Lower lobe of right lung (tissue), 2 donors: ENCODE measurements at places on chromosomes 6 and 20. TPM values are rescaled to one million over a fixed set of nuclear protein-coding genes. Genes with fewer than 3 reads are reported as not detected.
A peak's percentile ranks its signal among the peaks of the same experiment; 100 is the strongest.

- no peak overlapping the region for H3K27ac ChIP-seq
- no peak overlapping the region for H3K4me3 ChIP-seq
- no peak for DNase-seq
- H3K4me1 ChIP-seq: peaks cover 57% of the 10 kb centered on the region
Measured at GRCh38 chr6:163461696-163462095, 47.2 kb downstream of the QKI start.

GRCh38 chr6:28001751-28002150, 44.7 kb downstream of the OR2B6 start:
- H3K4me3 ChIP-seq: no peak overlapping the region
- H3K27ac ChIP-seq: no peak overlapping the region
- H3K27me3 ChIP-seq: peaks cover 6% of the 10 kb centered on the region
- DNase-seq: no peak
- H3K36me3 ChIP-seq: no peaks in the 10 kb centered on the region

DNA sequence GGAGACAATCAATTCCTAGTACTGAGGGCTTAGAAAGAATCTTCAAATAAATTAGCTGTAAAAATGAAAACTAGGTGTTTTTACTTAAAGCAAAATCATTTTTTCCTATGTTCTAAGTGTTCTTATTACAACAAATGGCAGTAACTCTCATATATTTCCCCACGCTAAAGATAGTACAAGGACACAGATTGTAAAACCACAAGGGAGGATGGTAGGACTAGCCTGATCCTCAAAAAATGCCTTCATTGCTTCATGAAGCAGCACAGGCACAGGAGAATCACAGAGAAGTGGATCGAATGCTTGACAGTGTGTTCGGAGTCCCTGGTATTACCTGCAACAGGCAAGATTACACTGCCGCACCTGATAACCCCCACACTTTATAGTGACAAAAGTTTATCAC, 58.5 kb downstream of the SAMD3 start:
- H3K27me3 ChIP-seq: no peaks in the 10 kb centered on the region
- no peaks in the 10 kb centered on the region for H3K36me3 ChIP-seq
- H3K4me3 ChIP-seq: no peak overlapping the region
- H3K27ac ChIP-seq: no peak overlapping the region
- no peaks in the 10 kb centered on the region for H3K4me1 ChIP-seq
- DNase-seq: no peak

GRCh38 chr6:121521164-121521555, 85.7 kb downstream of the GJA1 start:
- peaks cover 25% of the 10 kb centered on the region for H3K4me1 ChIP-seq
- H3K36me3 ChIP-seq: no peaks in the 10 kb centered on the region
- no peak overlapping the region for H3K4me3 ChIP-seq

Gene PGM3
- total RNA-seq: 34.9 TPM

Gene ADTRP
- 42.5 TPM for total RNA-seq

Gene GDAP1L1
- total RNA-seq: not detected

DNA sequence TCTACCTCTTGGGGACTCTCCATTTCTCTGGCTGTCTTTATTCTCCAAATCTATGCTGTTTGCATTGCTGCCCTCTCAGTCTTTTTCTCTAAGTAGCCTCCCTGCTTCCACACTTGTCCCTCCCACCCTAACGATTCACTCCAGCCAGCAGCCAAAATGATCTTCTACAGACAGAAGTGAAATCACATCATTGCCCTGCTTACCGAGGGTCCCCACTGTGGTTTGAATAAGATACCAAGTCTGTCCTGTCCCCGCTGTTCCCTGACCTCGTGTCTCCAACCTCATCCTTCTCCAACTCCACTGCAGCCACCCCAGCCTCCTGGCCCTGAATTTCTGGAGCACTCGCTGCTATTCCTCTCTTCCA, 11.5 kb upstream of the OCSTAMP start:
- H3K4me1 ChIP-seq: peaks cover 7% of the 10 kb centered on the region
- H3K27me3 ChIP-seq: peaks cover 11% of the 10 kb centered on the region
- H3K36me3 ChIP-seq: no peaks in the 10 kb centered on the region
- DNase-seq: no peak
- no peak overlapping the region for H3K27ac ChIP-seq
- peak overlapping the region; percentile 34 for H3K4me3 ChIP-seq

Gene HLA-DMB
- total RNA-seq: 208 TPM

DNA sequence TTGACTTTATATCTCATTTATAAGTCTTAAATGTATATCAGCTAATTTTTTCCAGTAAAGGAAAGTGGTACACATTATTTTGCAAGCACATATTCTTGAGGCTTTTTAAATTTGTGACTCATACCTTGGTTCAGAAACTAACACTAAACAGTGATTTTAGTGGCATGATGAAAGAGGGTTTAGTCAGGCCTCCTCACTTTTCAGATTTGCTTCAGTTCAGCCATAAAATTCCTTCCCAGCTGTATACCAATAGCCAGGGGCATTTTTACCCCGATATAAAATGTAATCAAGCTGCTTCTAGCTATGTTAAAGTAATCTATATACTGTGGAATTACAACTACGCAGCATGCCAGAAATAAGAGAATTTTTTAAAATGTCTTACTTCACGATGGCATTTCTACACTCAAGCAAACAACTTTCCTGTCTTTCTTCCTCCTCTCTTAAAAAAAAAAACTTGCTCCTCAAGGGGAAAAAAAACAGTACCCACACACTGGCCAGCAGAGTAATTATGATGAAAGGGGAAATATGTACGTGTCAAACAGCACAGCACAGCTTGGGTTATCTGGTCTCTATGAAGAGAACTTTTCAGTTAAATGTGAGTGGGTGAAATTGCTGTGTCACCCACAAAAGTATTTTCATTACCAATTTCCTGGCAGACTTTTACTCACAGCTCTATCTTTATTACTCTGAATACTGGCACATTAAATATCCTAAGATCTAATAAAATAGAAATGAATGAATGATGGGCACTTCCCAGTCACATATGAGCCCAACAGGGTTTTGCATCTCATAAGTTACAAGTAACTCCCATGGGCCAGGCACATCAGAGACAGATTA, 244.8 kb upstream of the TENT5A start:
- H3K27ac ChIP-seq: no peak overlapping the region
- H3K4me3 ChIP-seq: no peak overlapping the region
- DNase-seq: no peak
- no peaks in the 10 kb centered on the region for H3K36me3 ChIP-seq
- H3K4me1 ChIP-seq: no peaks in the 10 kb centered on the region
- no peaks in the 10 kb centered on the region for H3K27me3 ChIP-seq

DNA sequence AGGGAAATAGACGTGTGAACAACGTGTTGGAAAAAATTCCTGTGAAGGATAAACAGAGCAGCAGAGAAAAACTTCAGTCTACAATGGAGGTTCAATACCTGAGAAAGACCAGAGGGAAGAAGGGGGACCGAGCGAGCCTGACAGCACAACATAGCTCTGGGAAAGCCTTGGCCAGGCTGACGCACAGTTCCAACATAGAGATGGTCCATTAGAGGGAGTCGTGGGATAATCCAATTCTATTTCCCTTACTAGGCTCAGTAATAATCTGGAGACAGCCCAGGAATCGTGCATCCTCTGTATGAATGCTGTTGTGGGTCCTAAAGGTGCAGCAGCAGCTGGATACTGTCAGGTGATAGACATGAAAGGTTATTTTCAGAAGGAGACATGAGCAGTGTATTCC, 370.8 kb upstream of the BTBD3 start:
- no peaks in the 10 kb centered on the region for H3K36me3 ChIP-seq
- DNase-seq: no peak
- no peaks in the 10 kb centered on the region for H3K27me3 ChIP-seq
- H3K27ac ChIP-seq: no peak overlapping the region

- H3K36me3 ChIP-seq: peaks cover 11% of the 10 kb centered on the region
- H3K27ac ChIP-seq: no peak overlapping the region
- H3K27me3 ChIP-seq: no peaks in the 10 kb centered on the region
- H3K4me1 ChIP-seq: peaks cover 63% of the 10 kb centered on the region
- DNase-seq: no peak
Measured at GRCh38 chr20:49985157-49985556, 2.4 kb downstream of the SNAI1 start.

GRCh38 chr6:164532198-164533044, 777.0 kb downstream of the C6orf118 start:
- no peaks in the 10 kb centered on the region for H3K36me3 ChIP-seq
- H3K27ac ChIP-seq: no peak overlapping the region
- no peak for DNase-seq
- no peak overlapping the region for H3K4me3 ChIP-seq

DNA sequence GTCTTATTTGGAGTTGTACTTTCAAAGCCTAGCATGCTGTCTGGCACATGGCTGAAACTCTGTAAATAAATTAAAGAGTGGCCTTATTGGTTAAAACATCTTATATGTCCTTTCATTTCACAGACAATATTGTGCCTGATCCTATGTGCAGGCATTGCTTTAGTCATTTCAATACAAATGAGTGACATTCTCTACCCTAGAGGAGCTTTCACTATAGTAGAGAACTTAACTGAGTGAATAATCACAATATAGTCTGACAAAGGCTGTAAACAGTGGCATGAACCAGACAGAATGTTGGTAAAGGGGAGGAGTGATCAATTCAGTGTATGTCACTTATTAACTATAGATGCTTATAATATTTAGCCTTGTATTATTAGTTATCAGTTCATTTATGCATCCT, 481.8 kb downstream of the TFAP2B start:
- H3K27ac ChIP-seq: no peak overlapping the region
- no peak overlapping the region for H3K4me3 ChIP-seq
- DNase-seq: no peak
- H3K4me1 ChIP-seq: no peaks in the 10 kb centered on the region

Gene HLA-DQB1
- 132 TPM for total RNA-seq

Gene TRIM40
- not detected for total RNA-seq

DNA sequence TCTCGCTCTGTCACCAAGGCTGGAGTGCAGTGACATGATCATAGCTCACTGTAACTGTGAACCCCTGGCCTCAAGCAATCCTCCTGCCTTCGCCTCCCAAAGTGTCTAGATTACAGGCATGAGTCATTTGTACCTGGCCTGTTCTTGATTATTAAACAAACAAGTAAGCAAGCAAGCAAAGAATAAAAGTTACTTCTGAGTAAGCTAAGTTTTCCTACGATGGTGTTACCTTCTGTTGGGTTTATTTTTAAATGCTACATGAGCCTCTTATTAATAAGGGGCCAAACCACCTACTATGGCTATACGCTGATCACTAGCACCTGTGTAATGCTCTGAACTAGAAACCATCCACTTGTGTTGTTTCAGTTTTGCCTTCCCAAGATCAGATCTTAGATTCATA, 50.8 kb downstream of the IL22RA2 start:
- no peaks in the 10 kb centered on the region for H3K27me3 ChIP-seq
- H3K4me1 ChIP-seq: no peaks in the 10 kb centered on the region
- no peak overlapping the region for H3K4me3 ChIP-seq
- no peak for DNase-seq
- no peaks in the 10 kb centered on the region for H3K36me3 ChIP-seq
- H3K27ac ChIP-seq: no peak overlapping the region

DNA sequence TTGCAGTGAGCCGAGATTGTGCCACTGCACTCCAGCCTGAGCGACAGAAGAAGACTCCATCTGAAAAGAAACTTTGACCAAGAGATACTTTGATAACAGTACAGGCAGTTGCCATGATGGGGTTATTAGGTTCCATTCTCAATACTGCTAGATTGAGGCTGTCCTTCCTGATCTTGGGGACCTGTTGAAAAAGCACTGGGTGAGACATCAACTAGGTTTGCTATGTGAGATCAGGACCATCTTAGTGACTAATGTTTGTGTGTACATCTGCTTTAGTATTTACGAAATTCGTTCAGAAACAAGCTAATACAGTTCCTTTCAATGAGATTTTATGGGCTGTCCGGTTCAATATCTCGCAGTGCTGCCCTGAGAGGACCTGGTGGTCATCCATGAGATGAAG, 2.6 kb downstream of the DSE start:
- DNase-seq: no peak
- no peak overlapping the region for H3K4me3 ChIP-seq
- no peaks in the 10 kb centered on the region for H3K27me3 ChIP-seq
- no peak overlapping the region for H3K27ac ChIP-seq
- no peaks in the 10 kb centered on the region for H3K36me3 ChIP-seq

Gene TCP11
- total RNA-seq: not detected

Gene SCRT2
- not detected for total RNA-seq

DNA sequence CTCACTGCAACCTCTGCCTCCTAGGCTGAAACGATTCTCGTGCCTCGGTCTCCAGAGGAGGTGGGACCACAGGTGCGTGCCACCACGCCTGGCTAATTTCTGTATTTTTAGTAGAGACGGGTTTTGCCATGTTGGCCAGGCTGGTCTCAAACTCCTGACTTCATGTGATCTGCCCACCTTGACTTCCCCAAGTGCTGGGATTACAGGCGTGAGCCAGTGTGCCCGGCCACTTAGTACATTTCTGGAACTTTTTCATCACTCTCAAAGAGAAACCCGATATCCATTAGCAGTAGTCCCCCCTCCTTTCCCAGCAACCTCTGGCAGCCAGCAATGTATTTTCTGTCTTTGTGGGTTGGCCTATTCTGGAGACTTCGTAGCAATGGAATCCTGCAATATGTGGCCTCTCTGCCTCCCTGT, 109.8 kb downstream of the JARID2 start:
- H3K4me1 ChIP-seq: peaks cover 36% of the 10 kb centered on the region
- no peak overlapping the region for H3K4me3 ChIP-seq
- no peak overlapping the region for H3K27ac ChIP-seq
- H3K27me3 ChIP-seq: no peaks in the 10 kb centered on the region
- DNase-seq: no peak

- no peaks in the 10 kb centered on the region for H3K4me1 ChIP-seq
- H3K27me3 ChIP-seq: peaks cover 8% of the 10 kb centered on the region
- no peak overlapping the region for H3K4me3 ChIP-seq
- H3K27ac ChIP-seq: no peak overlapping the region
- no peak for DNase-seq
- no peaks in the 10 kb centered on the region for H3K36me3 ChIP-seq
Measured at GRCh38 chr20:57236813-57237584, 29.4 kb downstream of the BMP7 start.

GRCh38 chr6:133099573-133099972, 141.6 kb upstream of the EYA4 start:
- H3K4me3 ChIP-seq: no peak overlapping the region
- DNase-seq: no peak
- no peaks in the 10 kb centered on the region for H3K36me3 ChIP-seq
- H3K27me3 ChIP-seq: no peaks in the 10 kb centered on the region

DNA sequence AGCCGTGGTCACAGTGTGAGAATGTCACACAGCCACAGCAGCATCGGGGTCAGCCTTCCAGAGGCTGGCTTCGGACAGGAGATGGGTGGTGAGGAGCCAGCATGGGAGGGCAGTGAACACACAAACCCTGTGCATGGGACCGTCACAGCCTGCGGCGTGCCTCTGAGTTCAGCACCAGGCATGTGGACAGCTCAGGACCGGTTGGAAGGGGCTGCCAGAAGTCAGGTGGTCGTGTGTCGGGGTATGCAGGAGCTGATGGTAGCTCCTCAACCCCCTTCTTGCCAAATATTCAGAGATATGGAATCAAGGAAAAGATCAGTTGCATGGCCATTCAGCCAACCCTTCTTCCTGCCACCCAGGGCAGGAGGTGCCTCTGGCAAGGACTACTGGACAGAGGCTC, 28.2 kb downstream of the MYT1 start:
- peaks cover 28% of the 10 kb centered on the region for H3K27me3 ChIP-seq
- no peaks in the 10 kb centered on the region for H3K36me3 ChIP-seq
- DNase-seq: peak; percentile 30
- H3K4me3 ChIP-seq: no peak overlapping the region
- H3K4me1 ChIP-seq: no peaks in the 10 kb centered on the region
